ENCODE measurements at places on chromosomes 12 and 14. TPM values are rescaled to one million over a fixed set of nuclear protein-coding genes. Genes with fewer than 3 reads are reported as not detected.

The CLEC1A gene
- total RNA-seq = under 0.01 TPM

The INHBC gene
- not detected for total RNA-seq

The MED13L gene
- 178 TPM for total RNA-seq

The TAS2R50 gene
- total RNA-seq = 3.1 TPM

The KITLG gene
- total RNA-seq = 51.6 TPM

The TMTC1 gene
- 18.8 TPM for total RNA-seq

The SYNE3 gene
- total RNA-seq = 5.9 TPM

The ENDOU gene
- total RNA-seq = not detected

The GLI1 gene
- total RNA-seq = under 0.01 TPM

The POTEM gene
- not detected for total RNA-seq

All from regular cardiac myocyte (primary cell).